ENCODE measurements at places on chromosomes 13 and 19.

- DNase-seq: peak; percentile 60
These were observed at the start of gene ZNF577 for GRCh38 chr19:51887522-51888498. Gene ZNF577, minus strand, starts transcription at chr19:51887951. Its CDS starts 7,569 bp downstream, at chr19:51880382.

DNA sequence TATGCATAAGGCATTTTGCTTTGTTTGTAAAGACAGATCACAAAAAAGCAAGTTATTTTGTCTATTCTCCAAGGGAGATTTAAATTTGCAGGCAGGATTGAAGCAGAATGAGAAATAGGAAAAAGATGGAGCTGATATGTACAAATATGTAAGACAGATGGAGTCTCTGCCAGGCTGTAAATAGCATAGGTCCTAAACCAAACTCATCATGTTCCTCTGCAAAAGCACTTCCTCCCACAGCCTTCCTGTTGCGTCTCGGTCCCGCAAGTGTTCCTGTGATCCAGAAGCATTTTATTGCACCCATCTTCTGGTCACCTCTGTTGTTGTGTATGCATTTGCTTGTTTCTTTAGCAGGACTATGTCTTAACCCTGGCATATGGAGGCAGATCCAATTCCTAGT lies 95.7 kb upstream of the CLDN10 start:
- no peak for DNase-seq

DNA sequence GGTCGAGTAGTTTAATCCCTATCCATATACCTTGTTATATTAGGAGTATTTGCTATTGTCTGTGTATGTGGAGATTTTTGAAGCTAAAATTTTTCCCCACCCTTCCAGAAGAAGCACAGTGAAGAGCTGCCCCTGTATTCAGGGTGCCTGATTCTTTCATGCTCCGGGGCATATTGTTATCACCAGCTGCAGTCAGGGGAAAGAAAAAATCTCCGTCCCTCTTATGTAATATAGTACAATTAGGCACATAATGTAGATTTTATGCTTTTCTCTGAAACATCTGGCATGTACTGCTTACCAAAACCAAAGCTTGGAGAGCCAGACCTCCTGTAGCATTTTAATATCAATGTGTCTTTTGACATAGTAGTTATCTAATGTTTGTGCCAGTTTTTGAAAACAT lies 214.9 kb upstream of the EDNRB start:
- no peak for DNase-seq

- no peak for DNase-seq
These were observed 3.5 kb downstream of the SSC5D start for GRCh38 chr19:55491546-55492360.

DNA sequence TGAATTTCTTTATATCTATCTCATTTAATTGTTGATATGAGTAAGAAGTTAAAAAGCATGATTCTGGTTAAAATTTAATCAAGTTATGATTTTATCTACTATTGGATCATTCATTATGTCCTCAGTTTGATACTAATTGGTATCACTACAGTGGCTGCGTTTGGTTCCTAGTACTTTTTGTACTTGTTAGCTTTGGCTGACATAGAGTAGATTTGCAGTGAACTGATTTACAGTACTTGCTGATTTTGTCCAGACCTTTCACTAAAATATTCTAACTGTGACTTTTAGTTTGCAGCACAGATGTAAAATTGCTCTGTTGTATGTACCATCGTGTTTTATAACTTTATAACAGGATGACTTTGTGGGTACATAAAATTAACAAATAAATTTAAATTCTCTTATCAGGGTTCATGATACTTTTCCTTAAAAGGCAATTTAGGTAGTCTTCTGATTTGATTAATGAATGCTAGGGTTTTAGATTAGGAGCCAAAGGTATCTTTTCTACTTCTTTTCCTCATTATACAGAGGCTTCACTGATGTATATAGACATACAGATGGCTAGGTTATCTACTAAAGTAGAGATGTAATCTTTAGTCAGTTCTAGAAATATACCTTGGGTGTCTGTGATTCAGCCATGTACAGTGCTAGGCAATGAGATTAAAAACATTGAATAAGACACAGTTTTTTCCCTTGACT lies 8.7 kb downstream of the UCHL3 start:
- no peak for DNase-seq

DNA sequence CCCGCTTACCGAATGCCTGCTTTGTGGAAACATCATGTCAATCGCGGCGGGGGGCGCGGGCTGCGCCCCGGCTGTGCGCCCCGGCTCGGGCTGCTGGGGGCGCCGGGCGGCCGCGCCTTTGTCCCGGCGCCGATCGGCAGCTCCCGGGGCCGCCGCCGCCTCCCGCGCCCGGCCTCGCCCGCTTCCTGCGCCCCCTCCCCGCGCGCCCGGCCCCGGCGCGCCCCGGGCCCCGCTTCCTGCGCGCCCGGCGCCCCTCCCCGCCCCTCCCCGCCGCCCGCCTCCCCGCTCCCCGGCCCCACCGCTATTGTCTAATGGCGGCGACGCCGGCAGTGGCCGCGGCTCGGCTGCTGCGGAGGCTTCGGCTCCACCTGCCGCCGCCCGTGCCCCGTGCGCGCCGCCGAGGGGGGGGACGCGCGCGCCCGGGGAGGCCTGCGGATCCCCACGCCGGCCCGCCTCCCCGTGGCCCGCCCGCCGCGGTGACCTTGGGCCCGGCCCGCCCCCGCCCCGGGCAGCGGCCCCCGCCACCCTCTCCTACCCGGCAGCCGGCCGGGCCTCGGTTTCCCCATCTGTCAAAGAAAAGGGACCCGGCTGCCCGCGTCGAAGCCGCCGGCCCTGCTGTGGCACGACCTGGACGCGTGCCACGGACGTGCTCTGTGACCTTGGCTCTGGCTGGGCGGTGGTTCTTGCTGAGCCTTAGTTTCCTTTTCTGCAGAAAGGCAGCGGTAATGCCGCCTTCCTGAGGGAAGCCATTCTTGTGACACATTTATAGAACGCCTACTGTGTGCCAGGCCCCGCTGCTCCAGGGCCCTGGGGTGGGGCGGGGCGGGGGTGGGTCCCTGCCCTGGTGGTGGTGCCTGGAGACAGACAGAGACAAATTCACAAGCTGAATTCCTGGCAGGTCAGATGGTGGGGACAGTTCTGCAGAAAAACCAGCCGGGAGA lies at the start of gene TLE5:
Gene TLE5, minus strand, starts transcription at position 331 of the 941 bp plus-strand sequence. Its CDS starts 295 bp downstream, at position 36.
- DNase-seq: peak; percentile 22

GRCh38 chr13:75437582-75438318 lies 44.2 kb downstream of the TBC1D4 start:
- no peak for DNase-seq

GRCh38 chr13:28037399-28037798 lies 48.9 kb upstream of the URAD start:
- DNase-seq: no peak

- peak; percentile 15 for DNase-seq
These were observed 12.0 kb downstream of the WDR88 start for GRCh38 chr19:33143897-33144405.

- no peak for DNase-seq
These were observed 40.4 kb upstream of the GRTP1 start for GRCh38 chr13:113404366-113404722.

DNA sequence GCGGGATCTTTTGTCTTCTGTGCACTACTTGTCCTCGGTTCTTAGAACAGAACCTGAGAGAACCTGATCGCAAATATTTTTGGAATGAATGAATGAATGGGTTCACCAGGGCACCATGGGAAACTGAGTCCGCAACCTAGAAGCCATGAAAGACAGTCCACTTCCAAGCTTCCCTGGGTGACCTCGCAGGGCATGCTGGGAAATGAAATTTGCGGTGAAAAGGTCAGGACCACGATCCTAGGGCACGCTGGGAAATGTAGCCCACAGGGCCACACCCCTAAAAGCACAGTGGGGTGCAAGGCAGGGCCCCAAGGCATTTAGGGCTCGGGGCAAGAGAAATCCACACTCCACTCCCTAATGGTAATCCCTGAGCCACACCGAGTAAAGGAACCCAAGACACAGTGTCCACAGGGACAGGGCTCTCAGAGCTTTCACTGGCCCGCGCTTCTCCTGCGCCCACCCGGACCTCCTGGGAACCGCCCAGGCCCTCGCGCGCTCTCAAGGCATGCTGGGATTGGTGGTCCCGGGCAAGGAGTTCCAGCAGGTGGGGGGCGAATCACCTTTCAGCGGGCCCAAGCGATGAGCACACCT lies 1.1 kb upstream of the PPP1R12C start:
- no peak for DNase-seq

GRCh38 chr13:31912647-31913401 lies 118.8 kb upstream of the FRY start:
- no peak for DNase-seq

DNA sequence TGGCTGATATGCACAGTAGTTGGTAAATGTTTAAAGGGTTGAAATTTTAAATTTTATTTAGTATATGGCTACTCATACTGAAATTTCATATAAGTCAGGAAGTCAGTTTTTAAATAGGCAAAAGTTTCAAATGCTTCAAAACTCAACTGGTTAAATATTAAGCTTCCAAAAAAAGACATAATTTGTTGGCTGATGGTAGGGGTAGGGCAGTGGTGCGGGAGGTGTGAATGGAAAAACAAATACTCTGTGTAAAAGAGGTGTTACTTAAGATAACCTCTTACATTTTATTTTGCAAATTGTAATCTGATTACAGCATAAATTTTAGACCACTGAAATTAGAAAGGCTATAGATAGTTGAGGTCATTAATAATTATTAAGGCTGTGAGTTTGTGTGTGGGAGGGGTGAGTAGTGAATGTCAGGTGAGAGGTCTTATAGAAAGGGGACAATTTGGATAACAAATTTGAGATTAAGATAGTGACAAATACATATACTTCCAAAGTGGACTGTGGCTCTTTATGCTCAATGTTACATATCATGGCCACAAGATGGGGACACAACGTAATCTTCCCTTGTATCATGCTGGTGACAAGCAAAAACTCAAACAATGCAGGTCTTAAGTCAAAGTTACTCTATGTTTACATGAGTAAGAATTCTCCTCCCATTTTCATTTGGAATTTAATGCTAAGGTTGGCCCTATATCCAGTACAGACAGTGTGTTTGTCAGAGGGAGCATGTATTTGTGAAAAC lies 36.6 kb upstream of the OXGR1 start:
- no peak for DNase-seq

DNA sequence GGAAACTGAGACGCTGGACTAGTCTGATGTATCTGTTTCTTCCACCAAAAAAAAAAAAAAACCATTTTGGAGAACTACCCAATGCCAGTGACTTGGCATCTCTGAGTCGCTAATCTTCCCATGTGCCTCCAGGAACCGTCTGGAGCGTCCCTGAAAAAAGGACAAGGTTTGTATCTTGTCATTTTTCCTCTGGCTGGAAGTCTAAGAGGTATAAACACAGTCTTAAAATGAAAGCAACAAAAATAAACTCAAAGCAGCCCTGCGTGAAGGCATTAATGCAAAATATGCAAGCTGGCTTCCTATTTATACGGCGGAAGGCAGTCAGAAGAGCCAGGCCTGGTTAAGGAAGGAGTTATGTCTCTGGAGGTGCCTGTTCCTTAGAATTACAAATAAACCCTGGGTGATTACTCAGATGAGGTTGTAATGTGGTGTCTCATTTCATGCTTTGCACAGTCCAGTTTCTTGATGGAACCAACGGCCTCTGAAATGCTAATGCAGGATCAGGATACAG lies 20.3 kb downstream of the ACTN4 start:
- no peak for DNase-seq

GRCh38 chr13:96100457-96101220 lies 10.7 kb downstream of the HS6ST3 start:
- DNase-seq: no peak

DNA sequence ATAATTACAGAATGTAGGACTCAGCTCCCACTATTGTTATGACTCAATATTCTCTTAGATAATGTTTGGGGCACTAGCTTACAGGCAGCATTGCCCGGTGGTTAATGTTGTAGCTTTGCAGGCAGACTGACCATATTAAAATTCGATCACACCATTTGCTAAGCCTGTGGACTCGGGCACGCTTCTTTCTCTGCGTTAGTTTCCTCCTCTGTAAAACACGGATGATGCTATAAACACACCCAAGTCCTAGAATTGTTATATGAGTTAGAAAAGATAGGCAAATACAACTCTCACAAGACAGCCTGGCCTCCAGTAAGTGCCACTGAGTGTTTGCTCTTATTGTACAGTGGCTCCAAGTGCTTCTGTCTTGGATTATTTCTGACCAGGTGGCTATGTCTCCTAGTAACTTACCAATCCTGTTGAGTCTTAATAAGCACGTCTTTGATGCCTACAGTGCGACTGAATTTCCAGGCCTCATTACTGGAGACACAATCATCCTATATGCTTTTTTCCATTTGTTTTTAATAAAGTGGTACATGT lies 50.0 kb upstream of the ALOX5AP start:
- no peak for DNase-seq

GRCh38 chr19:51927859-51928258 lies 587 bp downstream of the ZNF613 start:
- DNase-seq: no peak

GRCh38 chr19:35144600-35145436 lies 1.8 kb downstream of the FXYD7 start:
- no peak for DNase-seq

- peak; percentile 64 for DNase-seq
These were observed 493 bp upstream of the LHFPL6 start for GRCh38 chr13:39603424-39603947.

GRCh38 chr13:49784886-49785570 lies 7.5 kb downstream of the KPNA3 start:
- no peak for DNase-seq

- no peak for DNase-seq
These were observed 77.4 kb upstream of the NBEA start for GRCh38 chr13:34864671-34865070.

- no peak for DNase-seq
These were observed 275.4 kb downstream of the NALCN start for GRCh38 chr13:101140936-101141335.

GRCh38 chr19:16296713-16297112 lies 27.9 kb upstream of the KLF2 start:
- DNase-seq: no peak

DNA sequence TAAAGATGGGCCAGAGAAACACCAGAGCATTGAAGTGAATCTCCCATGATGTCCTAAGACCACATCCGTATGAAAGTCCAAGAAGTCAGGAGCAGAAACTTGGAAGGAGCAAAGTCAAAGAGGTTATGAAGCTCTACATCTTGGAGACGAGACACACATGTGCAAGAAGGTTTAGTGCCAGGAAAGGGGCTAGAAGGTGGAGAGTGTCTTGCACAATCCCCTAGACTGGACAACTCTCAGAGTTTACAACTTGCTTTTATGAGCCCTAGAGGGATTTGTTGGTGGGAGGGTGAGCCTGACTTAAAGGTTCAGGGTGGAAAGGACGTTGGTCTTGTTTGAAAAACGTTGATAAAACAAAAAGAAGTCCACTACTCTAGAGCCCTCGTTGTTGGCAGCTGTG lies 150.6 kb downstream of the GPC6 start:
- no peak for DNase-seq

DNA sequence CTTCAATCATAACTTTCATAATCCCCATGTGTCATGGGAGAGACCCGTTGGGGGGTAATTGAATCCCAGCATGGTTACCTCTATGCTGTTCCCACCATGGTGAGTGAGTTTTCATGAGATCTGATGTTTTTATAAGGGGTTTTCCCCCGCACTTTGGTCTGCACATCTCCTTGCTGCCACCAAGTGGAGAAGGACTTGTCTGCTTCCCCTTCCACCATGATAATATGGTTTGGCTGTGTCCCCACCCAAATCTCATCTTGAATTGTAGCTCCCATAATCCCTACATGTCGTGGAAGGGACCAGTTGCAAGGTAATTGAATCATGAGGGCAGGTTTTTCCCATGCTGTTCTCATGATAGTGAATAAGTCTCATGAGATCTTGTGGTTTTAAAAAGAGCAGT lies 524.9 kb downstream of the SLITRK5 start:
- no peak for DNase-seq

- no peak for DNase-seq
These were observed 62.0 kb upstream of the PDCD5 start for GRCh38 chr19:32519023-32519422.

Measured in bone marrow (tissue), 2 donors.